ENCODE measurements at places on chromosomes 7 and 10.

- peak; percentile 35 for DNase-seq
These were observed 73.8 kb upstream of the PAPSS2 start for GRCh38 chr10:87585565-87586514.

DNA sequence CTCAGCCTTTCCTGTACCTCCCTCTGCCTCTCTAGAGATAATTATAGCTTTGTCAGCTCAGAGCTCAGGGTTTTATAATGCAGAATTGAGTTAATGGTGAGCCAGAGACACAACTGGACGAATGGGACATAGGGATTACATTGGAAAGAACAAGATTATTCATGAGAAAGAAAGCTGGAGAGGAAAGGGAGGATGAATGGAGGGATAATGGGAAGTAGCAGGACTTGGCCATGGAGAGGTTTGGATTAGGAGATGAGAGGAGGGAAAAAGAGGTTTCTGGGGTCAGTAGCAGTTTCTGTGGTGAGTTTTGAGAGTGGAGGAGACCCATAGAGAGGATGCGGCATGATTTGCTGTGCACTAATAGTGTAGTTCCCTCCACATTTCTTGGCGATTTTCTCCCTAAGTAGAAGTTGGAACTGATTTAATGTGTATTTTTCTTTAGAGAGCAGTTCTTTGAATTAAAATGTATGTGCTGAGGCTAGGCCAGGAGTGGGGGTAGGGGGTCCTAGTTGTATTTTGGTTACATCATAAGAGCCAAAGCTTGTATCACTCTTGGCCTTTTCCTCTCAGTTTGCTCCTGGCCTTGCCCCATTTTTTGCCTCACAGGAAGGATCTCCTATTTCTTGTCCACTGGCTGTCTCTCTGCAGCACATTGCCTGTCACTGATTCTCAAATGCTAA, 107.4 kb downstream of the MKX start:
- DNase-seq: no peak

DNA sequence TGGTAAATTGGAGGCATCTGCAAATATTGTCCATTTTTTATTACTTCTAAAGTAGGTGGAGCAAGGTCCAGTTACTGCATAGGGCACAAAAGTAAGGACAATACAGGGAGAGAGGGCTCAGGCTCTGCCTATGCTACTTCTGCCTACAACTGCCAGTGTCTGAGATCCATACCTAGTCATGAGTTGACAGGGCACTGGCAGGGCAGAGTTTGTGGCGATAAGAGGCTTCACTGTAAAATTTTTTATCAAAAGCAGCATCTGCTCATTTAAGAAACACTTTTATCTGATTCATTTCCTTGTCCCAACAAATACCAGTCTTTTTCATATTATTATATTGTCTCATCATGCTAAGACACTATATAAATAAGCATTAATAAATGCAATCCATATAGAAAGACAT, 178.0 kb downstream of the LRRN3 start:
- no peak for DNase-seq

DNA sequence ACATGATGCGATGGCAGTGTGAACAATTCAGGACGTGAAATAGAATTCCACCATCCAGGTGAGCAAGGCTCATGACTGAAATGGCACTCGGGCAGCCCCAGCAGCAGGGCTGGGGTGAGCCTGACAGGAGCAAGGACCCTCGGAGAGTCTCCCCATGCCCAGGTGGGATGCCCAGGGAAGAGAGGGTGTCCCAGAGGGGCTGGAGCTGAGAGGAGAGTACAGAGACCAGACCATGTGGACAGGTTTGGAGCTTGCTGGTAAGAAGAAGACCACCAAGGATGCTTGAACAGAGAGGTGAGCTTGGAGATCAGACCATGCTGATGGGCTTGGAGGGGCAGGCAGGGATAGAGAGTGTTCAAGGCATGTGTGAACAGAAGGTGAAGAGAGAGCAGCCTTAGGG, 83.3 kb downstream of the RAMP3 start:
- no peak for DNase-seq

GRCh38 chr7:14023838-14024237, 34.4 kb upstream of the ETV1 start:
- no peak for DNase-seq

GRCh38 chr7:148567524-148567923, 23.0 kb upstream of the C7orf33 start:
- DNase-seq: no peak

DNA sequence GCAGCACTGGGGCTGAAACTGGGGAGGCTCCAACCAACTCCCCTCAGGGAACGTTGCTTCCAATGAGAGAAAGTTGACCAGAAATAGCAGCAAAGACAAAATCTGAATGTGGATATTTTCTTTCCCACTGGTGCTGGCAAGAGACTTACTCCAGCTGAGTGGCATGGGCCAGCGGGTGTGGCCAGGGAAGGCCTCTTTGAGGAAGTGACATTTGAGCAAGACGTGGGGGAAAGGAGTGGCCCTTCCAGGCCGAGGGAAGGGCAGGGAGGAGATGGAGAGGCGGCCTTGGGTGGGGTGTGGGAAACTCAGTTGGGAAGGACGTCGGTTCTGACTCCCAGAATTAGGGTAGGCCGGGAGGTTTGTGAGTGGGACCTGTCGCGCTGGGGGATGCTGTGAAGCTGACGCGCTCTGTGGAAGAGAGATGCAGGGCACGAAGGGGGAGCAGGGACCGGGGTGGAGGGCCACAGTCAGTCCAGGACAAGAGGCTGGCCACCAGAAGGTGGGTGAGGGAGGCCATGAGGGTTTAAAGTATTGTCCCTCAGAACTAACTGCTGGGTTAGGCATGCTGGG, 96.7 kb upstream of the IKZF1 start:
- DNase-seq: no peak

GRCh38 chr10:103711351-103711994, 143.9 kb downstream of the SH3PXD2A start:
- no peak for DNase-seq

DNA sequence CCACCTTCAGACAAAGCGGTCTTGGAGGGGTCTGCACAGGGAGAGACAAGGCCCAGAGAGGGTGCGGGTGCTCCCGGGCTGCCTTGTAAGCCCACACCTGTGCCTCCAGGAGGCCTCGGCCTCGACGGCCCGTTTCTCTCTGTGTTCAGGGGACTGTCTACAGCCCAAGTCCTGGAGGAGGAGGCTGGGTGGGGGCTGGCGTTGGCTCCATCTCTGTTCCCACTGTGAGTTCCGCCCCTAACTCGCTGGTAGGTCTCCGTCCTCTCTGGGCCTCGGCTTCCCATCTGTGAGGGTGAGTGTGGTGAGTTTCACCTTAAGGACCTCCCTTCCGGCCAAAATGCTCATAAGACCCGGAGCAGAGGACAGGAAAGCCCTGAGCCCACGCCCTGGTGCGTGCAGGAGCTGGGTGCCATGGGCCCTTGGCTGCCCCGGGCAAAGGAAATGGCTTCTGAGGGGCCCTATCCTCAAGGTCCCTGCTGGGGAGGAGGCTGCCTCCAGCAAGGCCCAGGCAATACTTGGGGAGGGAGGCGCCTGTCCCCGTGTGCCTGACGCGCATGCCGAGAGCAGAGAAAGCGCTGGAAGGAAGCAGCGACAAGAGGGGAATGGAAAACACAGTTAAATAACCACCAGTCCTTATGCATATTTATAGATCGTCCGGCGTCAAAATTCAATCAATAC, 276.8 kb downstream of the ELFN1 start:
- DNase-seq: no peak

DNA sequence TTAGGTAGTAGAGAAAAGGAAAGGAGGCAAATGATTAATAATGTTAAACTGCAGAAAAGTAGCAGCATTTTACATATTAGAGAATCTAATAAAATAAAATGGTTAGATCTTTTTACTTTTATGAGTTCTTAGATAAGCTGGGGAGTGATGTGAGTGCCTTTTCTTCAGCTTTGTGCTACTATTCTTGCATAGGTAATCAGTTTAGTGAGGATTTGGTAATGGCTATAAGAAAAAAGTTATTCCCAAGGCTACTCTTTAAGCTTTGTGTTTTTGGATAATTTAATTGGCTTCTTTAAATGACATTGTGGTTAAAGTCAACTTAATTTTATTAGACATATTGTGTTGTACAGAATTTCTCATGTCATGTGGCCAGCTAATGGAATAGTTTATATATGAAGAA, 3.7 kb downstream of the KCND2 start:
- DNase-seq: no peak

Data from skeletal muscle cell (primary cell).